Activated CD4-positive, CD25-positive, alpha-beta regulatory T cell (primary cell): ENCODE measurements at places on chromosomes 12 and 14.

- no peak for DNase-seq
These were observed 79.1 kb upstream of the LMO3 start for GRCh38 chr12:16685107-16685506.

DNA sequence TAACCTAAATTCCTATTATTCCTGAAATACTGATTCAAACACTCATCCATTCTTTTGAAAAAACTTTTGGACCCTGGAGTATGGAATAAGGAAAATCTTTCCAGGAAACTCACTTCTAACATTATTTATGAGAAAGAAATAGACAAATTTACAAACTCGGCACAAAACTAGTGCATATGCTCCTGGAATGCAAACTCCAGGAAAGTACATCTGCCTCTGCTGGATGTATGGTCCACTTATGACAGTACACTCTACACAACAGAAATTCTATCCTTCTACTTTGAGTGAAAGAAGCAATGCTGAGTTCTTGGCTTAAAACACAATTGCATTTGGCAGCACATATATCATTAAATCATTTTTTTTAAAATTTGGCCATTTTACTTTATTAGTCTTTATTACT lies 700.5 kb upstream of the STXBP6 start:
- DNase-seq: no peak

- DNase-seq: no peak
These were observed 3.5 kb upstream of the LTBR start for GRCh38 chr12:6380141-6381121.

- no peak for DNase-seq
These were observed 13.2 kb downstream of the TRIP11 start for GRCh38 chr14:92026548-92027190.

DNA sequence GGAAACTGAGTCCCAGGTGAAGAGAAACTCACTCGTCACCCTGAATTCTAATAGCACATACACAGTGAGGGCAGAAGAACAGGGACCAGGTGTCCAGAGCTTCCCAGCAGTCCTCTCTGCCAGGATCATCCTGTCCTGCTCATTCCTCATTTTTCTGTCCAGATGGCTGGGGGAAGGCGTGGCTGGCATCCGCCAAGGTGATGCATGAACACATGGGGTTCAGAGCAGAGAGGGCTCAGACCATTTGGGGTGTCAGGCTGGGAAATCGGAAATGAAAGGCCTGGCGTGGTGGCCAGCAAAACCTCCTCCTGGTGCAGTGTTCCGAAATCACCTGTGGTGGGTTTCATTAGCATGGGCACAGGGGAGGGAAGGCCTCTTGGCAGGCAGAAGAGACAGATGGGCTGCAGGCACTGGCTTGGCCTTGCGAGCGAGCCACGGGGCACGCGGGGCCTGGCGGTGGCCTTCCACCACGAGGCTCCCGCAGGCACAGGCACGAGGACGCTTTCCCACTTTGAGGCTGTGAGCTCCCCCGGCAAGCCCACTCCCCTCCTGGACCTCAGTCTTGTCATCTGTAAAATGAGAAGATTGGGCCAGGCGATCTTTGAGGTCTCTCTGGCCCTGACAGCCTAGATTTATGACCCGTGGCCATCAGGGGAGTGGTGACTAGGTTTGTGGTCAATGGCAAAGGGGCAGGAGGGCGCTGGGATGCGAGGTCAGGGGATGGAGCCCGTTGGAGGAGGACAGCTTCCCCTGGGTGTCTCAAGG lies 68.5 kb downstream of the TSPAN9 start:
- DNase-seq: no peak

- no peak for DNase-seq
These were observed 265.5 kb downstream of the SEC23A start for GRCh38 chr14:38837343-38838048.

DNA sequence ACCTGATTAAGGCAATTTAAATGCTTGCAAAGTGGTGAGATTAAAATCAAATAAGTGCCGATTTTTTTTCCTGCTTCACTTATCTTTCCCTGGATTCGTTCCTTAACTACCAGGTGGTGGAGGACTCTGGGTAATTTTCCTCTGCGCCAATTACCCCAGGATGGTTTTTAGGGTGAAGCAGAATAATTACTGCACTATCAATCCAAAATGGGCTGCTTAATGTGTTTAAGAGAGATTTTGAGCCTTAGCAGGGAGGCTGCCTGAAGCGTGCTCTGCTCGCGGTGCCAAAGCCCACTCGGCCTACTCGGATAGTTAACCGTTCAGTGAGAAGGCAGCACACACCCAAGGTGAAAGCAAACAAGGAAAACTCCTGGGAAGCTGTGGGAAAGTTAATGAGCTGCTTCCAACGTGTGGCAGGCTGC lies 274.9 kb upstream of the LMO3 start:
- no peak for DNase-seq

DNA sequence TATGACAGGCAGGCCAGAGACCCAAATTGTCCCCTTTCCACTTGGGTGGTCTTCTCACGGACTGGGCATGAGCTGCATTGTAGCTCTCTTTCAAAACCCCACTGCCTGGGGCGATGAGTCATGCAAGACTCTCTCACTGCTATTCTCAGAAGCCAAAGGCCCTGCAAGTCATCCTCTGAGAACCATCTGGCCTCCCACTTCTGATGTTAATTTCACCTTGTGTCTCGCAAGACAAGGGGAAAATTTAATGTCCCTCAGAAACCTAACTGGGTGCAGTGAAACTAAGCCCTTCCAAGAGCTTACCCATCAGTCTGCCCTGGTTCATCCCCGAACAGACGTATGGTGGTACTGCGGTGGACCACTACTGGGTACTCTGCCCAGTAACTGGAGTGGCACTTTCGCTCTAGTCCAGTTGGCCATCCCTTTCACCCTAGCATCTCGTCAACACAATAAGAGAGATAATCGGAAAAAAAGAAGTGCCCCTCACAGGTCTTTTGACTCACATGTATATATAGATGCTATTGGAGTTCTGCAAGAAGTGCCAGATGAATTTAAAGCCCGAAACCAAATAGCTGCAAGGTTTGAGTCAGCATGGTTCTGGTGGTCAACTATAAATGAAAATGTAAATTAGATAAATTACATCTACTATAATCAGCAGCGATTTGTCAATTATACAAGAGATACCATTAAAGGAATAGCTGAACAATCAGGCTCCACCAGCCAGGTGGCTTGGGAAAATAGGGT lies 31.3 kb upstream of the LALBA start:
- DNase-seq: no peak

- no peak for DNase-seq
These were observed 10.2 kb upstream of the PLA2G1B start for GRCh38 chr12:120337730-120338129.

DNA sequence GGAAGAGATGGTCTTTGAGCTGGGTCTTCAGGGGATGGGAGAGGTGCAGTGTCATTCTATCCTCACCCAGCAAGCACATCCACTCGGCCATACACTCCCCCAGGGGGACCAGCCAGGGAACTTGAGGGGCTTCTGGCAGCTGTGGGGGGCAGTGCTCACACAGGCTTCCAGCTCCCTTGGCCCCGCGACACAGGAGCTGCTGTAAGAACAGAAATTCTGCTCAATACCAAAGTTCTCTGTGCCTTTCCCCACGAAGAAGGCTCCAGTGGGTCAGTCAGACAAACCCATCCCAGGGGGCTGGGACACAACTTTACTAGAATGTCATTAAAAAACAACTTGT lies 289.1 kb upstream of the RTL1 start:
- no peak for DNase-seq

DNA sequence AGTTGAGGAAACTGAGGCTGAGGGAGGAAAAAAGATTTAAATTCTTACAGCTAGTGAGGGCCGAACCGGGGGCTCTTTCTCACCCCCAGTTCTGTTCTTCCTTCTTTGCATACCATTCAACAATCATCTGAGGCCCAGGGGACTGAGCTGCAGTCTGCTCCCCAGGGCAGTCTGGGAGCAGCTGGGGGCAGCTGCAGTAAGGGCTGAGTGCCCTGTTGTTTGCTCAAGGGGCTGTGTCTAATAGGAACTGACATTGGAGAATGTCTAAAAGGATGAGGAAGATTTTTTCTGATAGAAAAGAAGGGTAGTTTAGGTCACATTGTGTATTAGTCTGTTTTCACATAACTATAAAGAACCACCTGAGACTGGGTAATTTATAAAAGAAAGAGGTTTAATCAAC lies 42.2 kb downstream of the SLC17A8 start:
- no peak for DNase-seq

DNA sequence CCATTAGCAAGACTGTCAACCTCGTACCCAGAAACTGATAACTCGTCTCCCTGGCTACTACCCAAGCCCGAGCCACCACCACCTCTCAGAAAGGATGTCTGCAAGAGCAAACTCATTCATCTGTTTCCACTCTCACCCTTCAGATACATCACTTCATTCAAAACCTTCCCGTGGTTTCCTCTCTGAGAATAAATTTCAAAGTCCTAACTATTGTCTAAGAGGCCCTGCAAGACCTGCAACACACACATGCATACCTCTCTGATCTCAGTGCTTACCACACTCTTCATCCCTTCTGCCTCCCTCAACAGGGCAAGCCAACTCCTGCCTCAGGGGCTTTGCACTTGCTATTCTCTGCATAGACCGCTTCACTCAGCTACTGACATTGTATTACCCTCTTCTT lies 40.6 kb downstream of the PPP1R13B start:
- no peak for DNase-seq

GRCh38 chr12:113684053-113684907 lies 212.6 kb upstream of the LHX5 start:
- DNase-seq: no peak

DNA sequence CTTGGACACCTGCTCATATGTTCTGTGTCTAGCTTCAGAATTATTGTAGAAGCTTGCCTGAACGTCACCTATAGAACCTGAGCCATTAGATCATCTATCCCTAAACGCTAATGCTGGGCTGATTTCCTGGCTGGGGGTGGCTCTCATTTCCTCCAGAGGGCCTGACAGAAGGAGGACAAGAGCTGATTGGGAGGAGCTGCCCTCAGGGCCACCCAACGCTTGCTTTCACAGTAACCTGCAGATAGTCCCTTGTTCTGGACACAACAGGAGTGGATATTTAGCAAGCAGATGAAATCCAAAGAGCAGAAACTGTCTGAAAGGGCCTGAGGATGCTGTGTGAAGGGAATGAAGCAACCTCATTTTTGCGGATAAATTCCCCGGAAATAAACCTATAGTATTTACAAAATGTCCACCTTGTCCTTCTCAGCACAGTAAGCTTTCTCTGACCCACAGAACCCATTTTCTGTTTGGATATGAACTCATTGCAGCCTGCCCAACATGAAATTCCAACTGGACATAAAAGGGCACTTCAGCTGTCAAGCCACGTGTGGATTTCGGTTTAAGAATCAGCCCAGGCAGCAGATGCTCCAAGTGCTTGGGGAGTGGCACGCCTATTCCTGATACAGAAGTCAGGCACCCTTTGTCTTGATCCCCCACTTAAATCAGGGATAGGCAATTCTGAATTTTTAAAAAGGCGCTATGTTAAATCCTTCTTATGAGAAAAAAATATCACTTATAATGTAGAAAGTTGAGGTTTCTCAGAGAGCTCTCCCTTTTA lies 32.8 kb upstream of the TUBA1C start:
- DNase-seq: no peak

- no peak for DNase-seq
These were observed 896 bp upstream of the CDKN1B start for GRCh38 chr12:12716151-12716792.

DNA sequence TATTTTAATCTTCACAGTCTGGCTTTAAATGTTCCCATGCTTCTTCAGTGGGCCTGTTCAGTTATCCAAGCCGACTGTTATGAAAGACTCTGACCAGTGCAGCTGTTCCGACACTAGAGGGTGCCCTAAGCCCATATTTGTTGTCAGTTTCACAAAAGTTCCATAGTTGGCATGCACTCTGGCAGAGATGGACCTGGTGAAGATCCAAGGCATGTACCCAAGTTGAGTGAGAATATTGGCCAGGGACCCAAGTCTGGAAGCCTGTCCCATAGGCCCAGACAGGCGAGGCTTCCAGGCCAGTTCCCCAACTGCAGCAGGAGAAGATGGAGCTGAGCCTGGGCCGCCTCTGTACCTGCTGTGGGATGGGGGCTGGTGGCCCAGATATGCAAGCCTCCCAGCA lies 27.4 kb upstream of the GUCY2C start:
- DNase-seq: peak; percentile 8

DNA sequence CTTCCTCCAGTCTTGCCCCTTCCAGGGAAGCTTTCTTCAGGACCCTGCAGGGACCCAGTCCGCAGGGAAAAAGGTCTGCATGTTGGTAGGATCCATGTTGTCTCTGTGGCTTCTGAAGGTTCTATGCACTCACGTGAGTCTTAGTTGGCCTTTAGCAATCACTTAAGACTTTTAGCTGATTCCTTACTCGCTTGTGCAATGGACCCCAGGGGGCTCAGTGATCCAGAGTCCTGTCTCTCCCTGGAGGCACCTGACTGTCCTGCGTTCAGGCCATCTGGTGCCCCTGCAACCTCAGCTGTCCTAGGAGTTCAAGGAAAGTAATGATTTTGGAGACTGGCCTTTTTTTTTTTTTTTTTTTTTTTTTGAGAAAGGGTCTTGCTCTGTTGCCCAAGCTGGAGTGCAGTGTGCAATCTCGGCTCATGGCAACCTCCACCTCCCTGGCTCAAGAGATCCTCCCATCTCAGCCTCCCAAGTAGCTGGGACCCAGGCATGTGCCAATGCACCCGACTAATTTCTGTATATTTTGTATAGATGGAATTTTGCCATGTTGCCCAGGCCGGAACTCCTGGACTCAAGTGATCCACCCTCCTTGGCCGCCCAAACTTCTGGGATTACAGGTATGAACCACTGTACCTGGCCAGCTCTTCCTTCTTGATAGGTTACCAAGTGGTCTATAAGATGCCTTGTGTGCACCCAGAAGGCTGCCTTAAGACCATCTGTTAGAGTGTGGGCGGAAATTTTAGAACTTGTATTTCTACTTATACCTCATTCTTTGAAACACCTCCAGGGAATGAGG lies 4.6 kb downstream of the IFI27L2 start:
- DNase-seq: no peak

DNA sequence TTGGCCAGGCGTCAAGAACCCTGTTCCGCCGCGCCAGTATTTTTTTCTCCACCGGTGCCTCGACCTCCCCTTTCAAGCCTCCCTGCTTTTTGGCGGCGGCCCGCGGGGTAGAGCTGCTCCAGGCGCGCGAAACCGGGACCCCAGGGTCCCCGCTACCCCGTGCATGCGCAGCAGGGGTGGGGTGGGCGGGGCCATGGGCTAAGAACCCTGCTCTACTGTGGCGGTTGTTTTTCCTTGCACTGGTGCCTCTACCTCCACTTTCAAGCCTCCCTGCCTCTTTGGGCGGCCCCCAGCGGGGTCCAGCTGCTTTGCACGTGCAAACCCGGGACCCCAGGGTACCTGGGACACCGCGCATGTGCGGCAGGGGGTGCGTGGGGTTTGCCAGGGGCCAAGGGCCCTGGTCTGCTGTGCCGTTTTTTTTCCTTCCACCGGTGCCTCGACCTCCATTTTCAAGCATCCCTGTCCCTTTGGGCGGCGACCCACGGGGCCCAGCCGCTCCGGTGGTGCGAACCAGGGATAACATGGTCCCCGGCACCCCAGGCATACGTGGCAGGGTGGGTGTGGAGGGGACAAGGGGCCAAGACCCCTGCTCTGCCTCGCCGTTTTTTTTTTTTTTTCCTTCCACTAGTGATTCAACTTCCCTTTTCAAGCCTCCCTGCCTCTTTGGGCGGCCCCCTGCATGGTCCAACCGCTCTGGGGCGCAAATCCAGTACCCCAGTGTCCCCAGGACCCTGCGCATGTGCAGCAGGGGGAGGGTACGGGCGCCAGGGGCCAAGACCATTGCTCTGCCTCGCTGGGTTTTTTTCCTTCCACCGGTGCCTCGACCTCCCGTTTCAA lies 326.8 kb downstream of the ALG10 start:
- no peak for DNase-seq
